Activated CD4-positive, alpha-beta T cell treated with anti-CD3 and anti-CD28 coated beads, Interleukin-2, Interleukin-4, amounts not matched to agents 100 ng/mL and 50 ng/mL, durations not matched to agents 16 hours and 8 hours (primary cell): ENCODE measurements at places on chromosomes 5 and 9.

DNA sequence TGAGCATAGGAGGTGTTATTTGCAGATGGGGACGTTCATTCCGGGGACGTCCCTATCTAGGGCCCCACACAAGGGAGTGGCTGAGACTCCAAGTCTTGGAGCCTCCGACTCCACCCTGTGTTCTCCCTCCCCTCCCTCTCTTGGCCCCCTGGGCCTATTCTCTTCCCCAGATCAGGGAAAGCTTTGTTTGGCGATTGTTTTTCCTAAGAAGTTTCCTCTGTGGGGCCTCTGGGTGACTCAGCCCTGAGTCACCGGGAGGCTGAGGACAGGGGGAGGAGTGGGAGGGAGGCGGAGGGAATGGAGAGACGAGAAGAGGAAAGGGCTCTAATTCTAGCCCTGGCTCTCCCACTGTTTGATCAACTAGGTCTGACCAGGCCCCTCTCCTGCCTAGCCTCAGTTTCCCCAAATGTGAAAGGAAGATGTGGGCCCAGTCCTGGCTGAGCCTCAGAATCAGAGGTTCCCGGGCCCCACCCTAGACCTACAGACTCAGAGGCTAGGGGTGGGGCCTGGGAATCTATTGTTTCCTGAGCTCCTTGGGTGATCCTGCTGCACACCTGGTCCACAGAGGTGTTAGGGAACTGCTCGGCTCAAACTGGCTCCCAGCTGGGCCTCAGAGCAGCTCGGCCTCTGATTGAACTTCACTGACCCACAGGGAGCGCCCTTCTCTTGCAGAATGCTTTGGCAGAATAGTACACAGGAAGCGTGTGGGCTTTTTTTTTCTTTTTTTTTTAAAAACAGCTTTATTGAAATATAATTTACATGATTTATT, 19.2 kb downstream of the GSN start:
- no peak for DNase-seq

DNA sequence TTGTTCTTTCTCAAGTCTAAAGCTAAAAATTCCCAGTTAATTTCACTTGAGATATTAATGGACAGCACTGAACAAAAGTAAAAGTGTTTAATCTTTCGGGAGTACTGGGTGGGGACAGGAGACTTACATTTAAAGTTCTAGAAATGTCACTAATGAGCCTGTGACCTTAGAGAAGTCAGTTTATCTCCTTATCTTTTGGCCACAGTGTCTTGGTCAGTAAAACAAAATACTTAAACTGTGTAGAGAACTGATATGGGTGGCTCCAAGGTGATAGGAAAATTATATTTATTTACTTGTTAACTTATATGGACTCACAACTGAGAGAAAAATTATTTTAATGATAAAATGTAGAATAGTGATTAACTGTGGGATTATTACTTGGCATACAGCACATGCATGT, 8.9 kb downstream of the IPO11 start:
- DNase-seq: no peak

DNA sequence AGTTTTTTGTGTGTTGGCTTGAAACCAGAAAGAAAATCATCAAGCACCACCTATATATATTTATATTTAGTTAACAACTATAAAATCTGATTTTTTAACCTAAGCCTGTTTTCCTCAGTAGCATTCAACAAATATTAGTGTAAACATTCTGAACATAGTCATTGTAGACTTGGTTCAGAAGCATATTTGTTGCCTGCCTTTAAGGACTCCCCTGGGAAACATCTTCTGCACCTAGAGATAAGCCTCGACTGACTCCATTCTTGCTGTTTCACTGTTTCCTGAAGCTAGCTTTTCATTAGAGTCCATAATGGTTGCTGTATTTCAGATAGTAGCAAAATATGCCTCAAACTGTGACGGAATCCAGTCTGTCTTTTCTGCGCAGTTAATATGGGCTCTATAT, 123.5 kb downstream of the TRIO start:
- no peak for DNase-seq

- DNase-seq: no peak
Observed at GRCh38 chr5:86885489-86886230, 267.9 kb downstream of the COX7C start.

GRCh38 chr5:7078901-7079300, 317.0 kb upstream of the ADCY2 start:
- no peak for DNase-seq

DNA sequence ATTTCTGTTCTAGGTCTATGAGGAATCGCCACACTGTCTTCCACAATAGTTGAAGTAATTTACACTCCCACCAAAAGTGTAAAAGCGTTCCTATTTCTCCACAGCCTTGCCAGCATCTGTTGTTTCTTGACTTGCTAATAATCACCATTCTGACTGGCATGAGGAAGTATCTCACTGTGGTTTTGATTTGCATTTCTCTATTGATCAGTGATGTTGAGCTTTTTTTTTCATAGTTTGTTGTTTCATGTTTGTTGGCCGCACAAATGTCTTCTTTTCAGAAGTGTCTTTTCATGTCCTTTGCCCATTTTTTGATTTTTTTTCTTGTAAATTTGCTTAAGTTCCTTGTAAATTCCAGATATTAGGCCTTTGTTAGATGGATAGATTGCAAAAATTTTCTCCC, 867.1 kb downstream of the DTWD2 start:
- no peak for DNase-seq

GRCh38 chr5:135913713-135914626, 18.3 kb upstream of the IL9 start:
- peak; percentile 50 for DNase-seq

DNA sequence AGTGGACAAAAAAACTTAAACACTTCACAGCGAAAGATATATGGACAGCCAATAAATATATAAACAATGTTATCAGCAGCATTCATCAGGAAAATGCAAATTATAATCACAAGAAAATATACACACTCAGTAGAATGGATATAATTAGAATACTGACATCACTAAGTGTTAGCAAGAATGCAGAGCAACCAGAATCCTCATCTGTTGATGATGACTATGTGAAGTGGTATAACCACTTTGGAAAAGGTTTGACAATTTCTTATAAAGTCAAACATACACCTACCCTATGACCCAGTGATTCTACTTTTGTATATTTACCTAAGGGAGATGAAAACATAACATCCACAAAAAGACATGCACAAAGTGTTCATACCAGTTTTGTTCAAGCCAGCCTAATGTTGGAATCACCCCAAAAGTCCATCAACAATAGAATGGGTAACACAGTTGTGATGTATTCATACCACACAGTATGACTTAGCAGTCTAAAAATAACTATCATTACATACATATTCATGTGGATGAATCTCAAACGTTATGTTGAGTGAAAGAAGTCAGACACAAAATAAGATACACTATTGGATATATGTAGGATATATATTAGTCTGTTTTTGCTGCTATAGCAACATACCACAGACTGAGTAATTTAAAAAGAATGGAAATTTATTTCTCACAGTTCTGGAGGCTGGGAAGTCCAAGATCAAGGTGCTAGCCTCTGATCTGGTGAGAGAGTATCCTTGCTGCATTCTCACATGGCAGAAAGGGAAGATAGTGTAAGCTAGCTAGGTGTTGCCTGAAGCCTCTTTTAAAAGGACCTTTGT, 148.8 kb upstream of the ADAMTSL1 start:
- no peak for DNase-seq

- DNase-seq: peak; percentile 87
Observed at GRCh38 chr9:1875921-1876448, 139.2 kb upstream of the SMARCA2 start.

DNA sequence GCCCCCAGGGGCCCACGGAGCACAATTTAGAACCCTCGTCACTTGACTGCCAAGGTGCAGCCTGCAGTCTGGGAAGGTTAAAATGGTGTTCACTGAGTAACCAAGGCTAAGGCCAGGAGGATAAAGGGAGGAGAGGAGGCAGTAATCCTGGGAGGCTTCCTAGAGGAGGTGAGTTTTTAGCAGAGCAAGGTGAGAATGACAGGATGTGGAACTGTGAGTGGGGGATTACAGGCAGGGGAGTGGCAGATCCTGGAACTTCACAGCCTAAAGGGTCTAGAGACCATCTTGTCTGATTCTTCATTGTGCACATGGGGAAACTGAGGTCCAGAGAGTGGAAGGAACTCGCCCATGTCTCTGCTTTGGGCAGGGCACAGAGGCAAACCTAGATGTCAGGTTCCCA, 42.5 kb upstream of the ASS1 start:
- no peak for DNase-seq

DNA sequence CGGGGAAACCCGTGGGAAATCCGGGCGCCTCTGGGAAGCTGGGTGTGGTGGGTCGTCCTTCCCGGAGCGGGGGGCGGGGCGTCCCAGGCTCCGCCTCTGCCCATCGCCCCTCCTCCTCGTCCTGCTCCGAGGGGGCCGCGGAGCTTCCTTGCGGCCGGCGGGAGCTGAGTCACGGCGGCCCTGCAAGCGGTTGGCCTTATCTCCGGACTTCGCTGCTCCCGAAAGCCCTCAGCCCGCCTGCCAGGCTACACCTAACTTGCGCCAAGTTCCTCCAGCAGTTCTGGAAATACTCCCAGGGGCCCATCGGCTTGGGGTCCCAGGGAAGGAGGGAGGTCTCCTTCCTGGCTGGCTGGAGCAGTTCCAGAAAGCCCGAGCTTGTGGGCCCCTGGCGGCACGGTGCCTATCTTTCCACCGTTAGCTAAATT, 54.1 kb upstream of the CDKN2AIPNL start:
- DNase-seq: peak; percentile 65

GRCh38 chr5:50445296-50445949, 4.3 kb upstream of the EMB start:
- peak; percentile 77 for DNase-seq

DNA sequence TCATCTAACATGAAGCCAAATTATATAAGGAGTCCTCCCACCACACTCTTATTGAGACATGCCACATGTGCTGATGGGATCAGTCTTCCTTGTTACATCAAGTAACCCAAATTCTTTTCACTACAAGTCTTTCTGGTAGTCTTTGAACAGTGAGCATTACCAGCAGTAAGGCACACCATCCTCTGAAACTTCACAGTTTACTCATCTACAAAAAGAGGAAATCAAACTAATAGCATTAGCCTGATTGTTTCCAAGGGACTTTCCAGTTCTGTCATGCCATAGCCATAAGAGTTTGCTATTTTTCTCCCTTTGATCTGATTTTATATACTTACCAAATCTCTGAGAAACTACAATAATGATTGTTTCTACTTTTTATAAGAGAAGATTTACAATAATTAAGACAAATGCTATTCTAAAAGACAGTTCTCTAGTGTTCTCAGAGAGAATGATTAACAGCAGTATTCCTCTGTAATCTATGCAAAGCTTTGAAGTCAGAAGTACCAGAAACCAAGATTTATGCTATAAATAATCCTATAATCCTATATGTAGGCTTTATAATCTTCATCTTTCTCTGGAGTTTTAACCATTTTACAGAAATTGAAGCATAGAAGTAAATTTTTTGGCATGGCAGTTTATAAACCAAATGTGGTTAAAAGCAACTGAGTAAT, 166.2 kb upstream of the ACO1 start:
- no peak for DNase-seq

DNA sequence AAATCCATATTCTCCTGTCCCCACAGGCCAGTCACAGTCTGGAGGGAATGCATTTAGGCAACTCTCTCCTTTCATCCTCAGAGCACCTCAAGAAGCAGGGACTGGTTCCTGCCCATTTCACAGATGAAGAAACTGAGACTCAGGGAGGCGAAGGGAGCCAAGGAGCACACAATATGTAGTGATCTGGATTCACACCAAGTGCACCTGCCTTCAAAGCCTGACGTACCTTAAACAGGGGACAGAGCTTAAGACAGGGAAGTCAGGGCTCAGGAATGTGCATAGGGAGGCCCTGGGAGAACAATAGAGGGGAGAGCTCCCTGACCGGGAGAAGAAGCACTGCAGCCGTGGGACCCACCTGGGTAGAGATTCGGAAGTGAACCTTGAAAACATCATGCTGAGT, 83.0 kb downstream of the GABBR2 start:
- no peak for DNase-seq
